Fibroblast of the aortic adventitia (primary cell): ENCODE measurements at places on chromosomes 3 and 15.
A peak's percentile ranks its signal among the peaks of the same experiment; 100 is the strongest.

GRCh38 chr3:139185527-139185926, 140.8 kb upstream of the PRR23C start:
- DNase-seq, result no peak

DNA sequence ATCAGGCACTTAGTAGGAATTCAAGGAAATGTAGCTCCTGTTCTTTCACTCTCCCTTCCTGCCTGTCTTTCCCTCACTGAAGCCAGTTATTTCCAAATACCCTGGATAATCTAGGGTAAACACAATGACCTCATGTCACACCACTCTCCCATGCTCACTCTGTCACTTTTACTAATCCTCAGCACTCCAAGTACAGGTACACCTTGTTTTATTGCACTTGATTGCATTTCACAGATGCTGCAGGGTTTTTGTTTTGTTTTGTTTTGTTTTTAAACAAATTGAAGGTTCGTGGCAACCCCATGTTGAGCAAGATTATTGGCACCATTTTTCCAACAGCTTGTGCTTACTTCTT, 40.8 kb downstream of the PPM1L start:
- DNase-seq, result no peak

GRCh38 chr3:17891139-17891856, 148.9 kb upstream of the TBC1D5 start:
- peak; percentile 41 for DNase-seq

DNA sequence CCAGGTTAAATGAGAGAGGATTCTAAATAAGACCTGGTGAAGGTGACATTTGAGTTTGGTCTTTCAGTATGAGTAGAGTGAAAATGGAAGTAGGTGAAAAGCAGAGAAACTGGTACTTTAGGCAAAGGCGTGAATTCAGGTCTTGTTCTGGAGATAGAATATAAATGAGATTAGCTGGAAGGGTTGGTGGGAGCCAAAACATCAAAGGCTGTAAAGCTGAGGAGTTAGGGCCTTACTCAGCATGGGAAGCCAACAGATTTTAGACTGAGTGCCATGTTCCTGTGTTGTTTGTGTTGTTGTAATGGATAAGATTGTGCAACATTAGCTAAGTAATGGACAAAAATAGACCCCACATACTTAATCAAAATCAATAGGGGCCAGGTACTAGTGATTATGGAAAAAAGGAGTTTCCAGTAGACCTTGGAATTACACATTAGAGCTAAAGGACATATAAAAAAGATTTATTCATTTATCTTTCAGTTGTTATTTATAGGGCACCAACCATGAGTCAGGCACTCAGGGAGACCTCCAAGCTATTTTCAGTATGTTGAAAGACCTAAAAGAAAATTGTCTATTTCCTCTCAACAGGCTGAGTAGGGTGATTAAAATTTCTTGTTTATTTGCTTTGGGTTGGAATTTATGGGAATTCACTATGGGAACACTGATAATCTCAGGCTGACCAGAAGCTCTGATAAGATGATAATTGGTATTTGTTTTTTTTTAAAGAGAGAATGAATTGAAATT, 20.8 kb downstream of the ARL14 start:
- DNase-seq, result peak; percentile 61

GRCh38 chr3:183825456-183826161, at the start of gene MAP6D1:
Gene MAP6D1 (minus strand): TSS chr3:183825577. CDS start chr3:183825547, 30 bp downstream.
- peak; percentile 18 for DNase-seq

DNA sequence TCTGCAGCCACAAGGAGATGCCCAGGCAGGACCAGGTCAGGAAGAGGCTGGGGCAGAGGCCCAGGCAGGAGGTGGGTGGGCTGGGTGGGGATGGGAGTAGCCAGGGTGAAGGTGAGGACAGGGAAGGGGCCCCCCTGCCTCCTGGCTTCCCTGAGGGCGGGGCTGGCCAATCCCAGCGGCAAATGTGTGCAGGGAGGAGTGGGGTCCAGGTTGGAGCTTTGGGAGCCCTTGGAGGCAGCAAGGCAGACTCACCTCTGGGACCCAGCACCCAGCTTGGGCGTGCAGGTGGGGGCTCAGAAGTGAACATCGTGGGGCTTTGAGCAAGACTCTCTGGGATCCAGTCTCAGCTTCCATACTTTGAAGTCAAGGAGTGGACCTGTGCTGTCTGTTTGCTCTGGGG, 25.2 kb downstream of the GP9 start:
- no peak for DNase-seq

DNA sequence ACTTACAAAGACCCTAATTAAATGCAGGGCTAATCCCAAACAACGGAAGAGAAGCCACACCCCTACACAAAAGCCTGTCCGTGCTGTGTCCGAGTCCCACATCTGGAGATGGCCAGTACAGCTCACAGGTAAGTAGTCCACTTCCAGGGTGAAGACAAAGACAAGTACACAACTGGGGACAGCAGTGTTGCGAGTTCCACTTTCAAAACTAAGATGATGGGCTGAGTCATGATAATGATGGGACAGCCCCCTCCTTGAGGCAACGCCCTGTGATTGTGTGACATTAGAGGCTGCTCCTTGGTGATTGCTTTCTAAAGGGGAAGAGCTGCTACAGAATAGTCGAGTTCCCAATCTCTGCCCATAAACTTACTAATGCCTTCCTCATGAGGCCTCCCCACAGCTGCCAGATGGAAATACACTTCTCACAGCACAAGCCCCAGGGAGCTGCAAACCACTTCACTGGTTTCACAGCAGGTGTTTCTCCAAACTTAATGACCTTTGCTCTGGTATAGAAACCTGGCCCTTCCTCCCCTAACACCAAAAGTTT, 27.6 kb downstream of the RFT1 start:
- DNase-seq, result no peak

GRCh38 chr3:14490255-14490654, 49.9 kb downstream of the GRIP2 start:
- DNase-seq, result no peak

- no peak for DNase-seq
These were observed 39.3 kb downstream of the NMNAT3 start for GRCh38 chr3:139638518-139638917.

GRCh38 chr15:19974998-19975397, 566.6 kb downstream of the GOLGA6L6 start:
- DNase-seq, result no peak

DNA sequence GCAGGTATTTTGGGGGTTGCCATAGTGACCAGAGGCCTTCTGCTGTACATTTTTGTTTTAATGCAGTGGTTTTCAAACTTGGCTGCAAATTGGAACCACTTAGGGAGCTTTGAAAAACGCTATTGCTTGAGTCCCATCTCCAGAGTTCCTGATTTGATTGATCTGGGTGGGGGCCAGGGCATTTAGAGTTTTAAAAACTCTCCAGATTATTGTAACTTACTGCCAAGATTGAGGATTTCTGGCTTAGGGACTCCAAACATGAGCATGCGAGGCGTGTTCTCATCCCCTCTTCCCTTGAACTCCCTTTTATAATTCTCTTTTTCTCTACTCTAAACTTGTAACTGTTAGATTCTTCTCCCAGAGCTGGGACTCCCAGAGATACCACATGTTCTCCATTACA, 340.8 kb upstream of the SUCLG2 start:
- no peak for DNase-seq

GRCh38 chr3:135930255-135930654, 35.3 kb upstream of the PPP2R3A start:
- DNase-seq, result no peak

- DNase-seq, result no peak
These were observed 64.2 kb downstream of the ISG20 start for GRCh38 chr15:88702983-88703382.

DNA sequence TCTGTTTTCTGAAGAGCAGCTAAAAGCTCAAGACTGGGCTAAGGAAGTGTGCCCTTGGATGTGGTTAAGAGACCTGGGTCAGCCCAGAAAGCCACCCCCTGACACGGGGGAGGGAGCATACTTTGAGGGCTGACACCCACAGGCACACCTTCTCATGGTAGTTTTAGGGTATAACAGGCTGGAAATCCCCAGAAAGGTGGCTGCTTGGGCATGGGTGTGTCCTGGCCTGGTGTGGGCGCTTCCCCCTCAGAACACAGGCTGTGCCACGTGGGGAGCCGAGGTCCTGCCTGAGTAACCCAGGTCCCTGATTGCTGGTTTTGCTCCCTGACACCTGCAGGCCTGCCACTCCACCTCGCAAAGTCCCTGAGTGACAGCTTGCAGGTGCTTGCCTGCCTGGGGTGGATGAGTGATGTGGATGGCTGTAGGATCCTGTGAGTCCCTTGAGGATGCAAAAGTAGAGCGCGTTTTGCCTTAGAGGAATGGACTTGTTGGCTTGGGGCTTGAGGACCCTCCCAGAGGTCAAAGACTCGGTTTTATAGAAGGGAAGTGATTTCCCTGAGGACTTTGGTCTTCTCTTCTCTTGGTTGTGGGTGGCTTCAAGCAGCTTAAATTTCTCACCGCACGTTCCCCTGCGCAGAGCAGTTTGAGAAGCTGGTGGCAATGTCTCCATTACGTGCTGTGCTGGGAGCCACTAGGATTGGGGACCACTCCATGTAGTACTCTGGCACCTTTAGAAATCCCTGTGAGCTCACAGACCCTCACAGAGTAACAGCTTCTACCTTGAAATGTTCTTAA, 94.4 kb downstream of the DNASE1L3 start:
- DNase-seq, result no peak

DNA sequence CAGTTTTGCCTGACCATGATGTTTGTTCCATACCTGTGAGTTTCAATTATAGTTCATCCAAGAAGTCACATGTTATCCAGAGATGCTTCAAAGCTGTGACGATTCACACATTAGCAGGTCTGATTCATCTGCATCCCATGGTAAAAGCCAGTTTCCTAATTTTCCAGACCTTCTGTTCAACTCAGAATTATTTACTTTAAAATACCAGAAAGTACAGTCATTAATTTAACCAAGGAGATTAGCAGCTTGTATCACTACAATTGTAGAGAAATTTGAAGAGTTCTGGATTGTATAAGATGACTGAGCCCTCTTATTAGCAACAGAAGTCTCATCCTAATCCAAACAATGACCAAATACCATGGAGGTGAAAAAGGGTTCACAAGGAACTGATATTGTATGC, 76.1 kb upstream of the THBS1 start:
- DNase-seq, result peak; percentile 94

DNA sequence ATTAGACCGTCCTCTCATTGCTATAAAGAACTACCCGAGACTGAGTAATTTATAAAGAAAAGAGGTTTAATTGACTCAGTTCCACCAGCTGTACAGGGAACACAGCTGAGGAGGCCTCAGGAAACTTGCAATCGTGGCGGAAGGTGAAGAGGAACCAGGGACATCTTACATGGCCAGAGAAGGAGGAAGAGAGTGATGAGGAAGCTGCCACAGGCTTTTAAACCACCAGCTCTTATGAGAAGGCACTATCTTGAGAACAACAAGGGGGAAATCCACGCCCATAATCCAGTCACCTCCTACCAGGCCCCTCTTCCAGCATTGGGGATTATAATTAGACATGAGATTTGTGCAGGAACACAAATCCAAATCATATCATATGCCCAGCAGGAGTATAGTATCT, 138.5 kb downstream of the ALCAM start:
- no peak for DNase-seq

- DNase-seq, result peak; percentile 4
These were observed 35.5 kb upstream of the PLCL2 start for GRCh38 chr3:16849229-16849628.

DNA sequence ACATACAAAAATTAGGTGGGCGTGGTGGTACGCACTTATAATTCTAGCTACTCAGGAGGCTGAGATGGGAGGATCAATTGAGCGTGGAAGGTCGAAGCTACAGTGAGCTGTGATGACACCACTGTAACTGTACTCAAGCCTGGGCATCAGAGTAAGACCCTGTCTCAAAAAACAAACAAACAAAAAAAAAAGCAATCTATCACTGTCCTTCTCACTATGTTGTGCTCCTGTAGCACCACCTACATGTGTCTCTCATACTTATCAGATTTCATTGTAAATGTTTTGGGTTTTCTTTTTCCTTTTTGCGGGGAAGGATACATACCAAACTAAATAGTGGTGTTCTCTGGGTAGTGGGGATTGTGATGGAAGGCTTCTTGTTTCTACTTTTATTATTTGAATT, 14.8 kb downstream of the FANCD2 start:
- no peak for DNase-seq

DNA sequence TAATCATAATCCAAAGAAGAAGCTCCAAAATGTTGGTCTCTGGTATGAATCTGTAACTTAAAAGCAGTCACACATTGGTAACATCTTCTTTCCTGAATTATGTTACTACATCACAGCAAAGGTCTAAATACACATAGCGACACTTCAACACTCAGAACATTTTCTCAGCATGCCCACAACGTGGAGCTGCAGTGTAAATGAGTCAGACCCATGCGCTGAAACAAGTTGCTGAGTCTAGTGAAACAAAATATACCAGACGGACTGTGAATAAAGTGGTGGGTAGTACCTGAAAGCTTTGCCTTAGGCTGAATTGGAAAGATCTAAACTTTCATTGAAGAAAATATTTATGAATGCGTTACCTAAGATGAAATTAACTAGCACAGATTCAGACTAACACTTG, 33.2 kb upstream of the GOLGA8B start:
- DNase-seq, result peak; percentile 24

GRCh38 chr3:16318176-16318575, 53.2 kb downstream of the OXNAD1 start:
- peak; percentile 46 for DNase-seq

DNA sequence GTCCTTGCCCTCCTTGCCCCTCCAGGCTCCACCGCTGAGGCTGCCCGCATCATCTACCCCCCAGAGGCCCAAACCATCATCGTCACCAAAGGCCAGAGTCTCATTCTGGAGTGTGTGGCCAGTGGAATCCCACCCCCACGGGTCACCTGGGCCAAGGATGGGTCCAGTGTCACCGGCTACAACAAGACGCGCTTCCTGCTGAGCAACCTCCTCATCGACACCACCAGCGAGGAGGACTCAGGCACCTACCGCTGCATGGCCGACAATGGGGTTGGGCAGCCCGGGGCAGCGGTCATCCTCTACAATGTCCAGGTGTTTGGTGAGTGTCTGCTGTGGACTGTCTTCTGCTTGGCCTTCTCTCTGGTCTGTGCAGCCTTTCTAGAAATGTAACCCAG, 61.0 kb downstream of the BOC start:
- no peak for DNase-seq

GRCh38 chr15:96502196-96502595, 171.7 kb downstream of the NR2F2 start:
- no peak for DNase-seq

DNA sequence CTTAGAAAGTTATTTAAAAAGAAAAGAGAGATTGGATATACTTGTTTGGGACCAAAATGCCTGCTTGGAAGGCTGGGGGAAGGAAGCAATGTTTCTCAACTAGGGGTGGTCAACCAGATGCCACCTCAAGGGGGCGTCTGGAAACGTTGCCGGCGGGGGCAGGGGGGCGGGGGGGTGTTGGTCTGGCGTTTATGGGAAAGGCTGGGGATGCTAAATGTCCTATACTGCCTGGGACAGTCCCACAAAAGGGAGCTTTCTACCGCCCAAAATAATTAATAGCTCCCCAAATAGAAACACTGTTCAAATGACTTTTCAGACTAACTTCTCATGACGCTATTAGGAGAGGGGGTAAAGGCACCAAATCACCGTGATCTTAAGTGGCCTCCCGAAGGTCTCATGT, 2.2 kb downstream of the POLG start:
- DNase-seq, result peak; percentile 20

GRCh38 chr3:4670352-4670751, 177.2 kb downstream of the ITPR1 start:
- no peak for DNase-seq
